ENCODE measurements at places on chromosomes 7 and 10.

DNA sequence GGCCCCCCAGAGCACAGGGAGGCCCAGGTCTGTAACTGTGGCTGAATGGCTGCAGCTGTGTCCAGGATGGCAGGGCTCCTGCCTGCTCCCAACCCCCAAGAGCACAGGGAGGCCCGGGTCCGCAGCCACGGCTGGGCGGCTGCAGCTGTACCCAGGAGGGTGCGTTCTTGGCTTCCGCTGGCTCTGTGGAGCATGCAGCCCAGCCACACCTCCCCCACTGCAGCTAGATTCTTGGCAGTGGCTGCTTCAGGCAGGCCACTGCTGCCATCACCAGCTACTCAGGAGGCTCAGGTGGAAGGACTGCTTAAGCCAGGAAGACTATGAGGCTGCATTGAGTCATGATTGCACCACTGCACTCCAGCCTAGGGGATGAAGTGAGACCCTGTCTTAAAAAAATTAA is 27.9 kb downstream of the C7orf25 start:
- peak; percentile 17 for DNase-seq

DNA sequence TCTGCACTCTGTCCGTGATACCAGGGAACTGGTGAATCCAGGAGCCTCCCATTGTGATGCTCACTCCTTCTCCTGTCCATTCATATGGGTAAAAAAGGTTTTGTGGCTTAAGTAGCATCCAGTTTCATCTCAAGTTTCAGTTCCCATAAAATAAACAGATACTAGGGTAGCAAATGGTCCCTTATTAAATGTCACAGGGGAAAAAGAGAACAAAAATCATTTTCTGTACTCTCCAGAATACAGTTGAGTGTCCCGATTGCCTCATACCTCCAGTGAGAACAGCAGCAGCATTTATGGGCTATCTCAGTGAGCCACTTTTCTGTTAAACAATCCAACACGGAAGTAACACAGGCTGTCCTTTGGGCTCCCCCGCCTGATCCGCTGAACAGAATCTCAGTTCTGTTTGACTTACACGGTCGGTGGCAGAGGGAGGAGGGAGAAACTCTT is 179.6 kb downstream of the CELF2 start:
- DNase-seq = no peak

- no peak for DNase-seq
These were observed 222.9 kb upstream of the MKLN1 start for GRCh38 chr7:131104596-131105293.

GRCh38 chr7:54161621-54162020 is 380.6 kb upstream of the VSTM2A start:
- DNase-seq = no peak

DNA sequence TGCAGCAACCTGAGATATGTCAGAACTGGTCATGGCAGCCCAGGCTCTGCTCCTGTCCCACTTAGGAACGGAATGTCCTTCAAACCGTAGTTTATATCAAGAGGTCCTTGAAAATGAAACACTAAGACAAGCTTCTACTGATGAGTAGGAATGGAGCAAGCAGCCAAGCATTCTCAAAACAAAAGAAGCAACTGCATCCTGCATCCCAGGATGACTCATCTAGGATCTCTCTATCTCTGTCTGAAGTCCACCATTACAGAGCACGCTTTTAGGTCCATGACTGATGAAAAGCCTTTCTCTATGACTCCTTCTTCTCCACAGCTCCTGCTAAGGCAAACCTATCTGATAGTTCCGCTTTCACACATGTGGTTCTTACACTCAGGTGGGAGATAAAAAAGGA is 16.3 kb downstream of the MBL2 start:
- DNase-seq = no peak

DNA sequence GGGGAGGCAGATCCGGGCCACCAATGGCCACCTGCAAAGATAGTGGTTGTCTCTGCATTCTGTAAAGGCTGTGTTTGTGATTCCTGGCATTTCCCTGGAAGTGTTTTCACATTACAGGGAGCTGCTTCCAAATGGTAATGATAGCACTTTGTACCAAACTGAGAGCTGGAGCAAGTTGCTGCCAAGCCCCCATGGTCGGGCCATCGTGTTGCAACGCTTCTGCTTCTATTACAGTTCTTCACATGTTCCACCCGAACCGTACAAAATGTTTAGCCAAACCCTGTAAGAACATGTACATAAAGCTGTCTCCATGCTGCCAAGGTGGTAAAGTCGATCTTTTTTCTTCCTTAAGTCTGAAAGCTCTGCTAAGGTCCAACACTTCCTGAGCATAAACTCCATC is 397.7 kb upstream of the NFE2L3 start:
- no peak for DNase-seq

DNA sequence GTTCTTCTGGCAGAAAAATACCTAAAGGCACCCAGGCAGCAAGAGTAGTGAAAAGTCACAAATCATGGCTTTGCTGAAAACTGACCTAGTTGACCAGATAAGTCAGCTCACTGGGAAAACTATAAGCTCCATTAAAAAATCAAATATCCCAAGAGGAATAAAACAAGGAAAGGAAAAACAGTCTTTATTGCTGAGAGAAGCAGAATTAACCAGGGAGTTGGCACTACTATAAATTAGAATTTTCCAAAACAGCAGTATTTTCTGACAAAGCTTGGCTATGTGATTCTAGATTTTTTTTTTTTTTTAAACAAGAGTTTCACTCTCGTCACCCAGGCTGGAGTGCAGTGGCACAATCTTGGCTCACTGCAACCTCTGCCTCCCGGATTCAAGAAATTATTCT is 12.6 kb downstream of the CCDC172 start:
- no peak for DNase-seq

DNA sequence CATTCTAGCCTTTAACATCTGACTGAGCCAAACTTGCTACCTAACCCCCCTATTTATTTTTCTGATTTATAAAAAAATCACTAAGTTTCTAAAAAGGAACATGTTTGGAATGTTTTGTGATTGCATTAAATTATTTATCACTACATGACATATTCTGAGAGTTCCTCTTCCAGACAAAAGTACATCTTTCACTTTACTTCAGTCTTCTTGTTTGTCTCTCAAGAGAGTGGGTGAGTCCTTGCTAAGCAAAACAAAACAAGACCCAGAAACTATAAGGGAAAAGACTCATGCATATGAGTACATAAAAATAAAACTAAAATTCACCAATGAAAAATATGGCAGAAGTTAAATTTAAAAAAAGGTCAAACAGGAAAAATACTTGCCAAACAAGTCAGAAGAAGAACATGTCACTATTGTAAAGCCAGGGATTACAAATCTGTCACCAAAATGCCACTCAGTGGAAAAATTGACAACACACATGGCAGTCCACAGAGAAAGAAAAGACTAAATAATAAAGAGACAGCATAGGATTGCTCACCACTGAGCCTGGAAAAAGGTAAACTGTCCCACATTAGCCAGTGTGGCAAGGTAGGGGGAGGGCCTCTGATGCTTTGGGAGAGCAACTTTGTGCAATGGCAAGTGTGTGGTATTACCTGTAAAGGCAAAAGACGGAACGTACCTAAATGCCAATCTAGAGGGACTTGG is 166.7 kb upstream of the ZNF32 start:
- no peak for DNase-seq
